Muscle of arm (tissue), 14 donors: ENCODE measurements at places on chromosomes 5 and 9. TPM values are rescaled to one million over a fixed set of nuclear protein-coding genes. Genes with fewer than 3 reads are reported as not detected.

DNA sequence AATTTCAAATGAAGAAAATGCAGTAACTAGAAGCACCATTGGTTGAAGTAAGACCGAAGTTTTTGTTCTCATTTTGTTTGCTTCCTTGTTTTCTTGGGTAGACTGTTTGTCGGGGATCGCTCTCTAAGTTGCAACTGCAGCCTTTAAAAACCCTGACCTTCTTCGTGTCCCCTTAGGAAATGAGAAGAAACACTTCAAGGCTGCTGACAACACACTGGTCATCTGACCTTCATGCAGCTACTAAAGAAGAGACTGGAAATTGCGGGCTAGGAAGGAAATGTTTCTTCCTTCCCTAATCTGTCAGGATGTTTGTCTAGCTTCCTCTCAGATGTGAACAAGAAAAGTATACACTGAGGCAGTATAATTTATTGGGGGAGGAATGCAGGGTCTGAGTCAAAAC, 50.7 kb upstream of the CHSY3 start:
- DNase-seq = no peak

GRCh38 chr9:36835271-36835996, 198.6 kb downstream of the PAX5 start:
- no peak for DNase-seq

Gene CER1
- 0.28 TPM for polyA plus RNA-seq

Gene RC3H2
- polyA plus RNA-seq = 32.0 TPM

Gene ESM1
- polyA plus RNA-seq = 3.4 TPM
